ENCODE measurements at places on chromosomes 12 and 14. TPM values are rescaled to one million over a fixed set of nuclear protein-coding genes. Genes with fewer than 3 reads are reported as not detected.

DNA sequence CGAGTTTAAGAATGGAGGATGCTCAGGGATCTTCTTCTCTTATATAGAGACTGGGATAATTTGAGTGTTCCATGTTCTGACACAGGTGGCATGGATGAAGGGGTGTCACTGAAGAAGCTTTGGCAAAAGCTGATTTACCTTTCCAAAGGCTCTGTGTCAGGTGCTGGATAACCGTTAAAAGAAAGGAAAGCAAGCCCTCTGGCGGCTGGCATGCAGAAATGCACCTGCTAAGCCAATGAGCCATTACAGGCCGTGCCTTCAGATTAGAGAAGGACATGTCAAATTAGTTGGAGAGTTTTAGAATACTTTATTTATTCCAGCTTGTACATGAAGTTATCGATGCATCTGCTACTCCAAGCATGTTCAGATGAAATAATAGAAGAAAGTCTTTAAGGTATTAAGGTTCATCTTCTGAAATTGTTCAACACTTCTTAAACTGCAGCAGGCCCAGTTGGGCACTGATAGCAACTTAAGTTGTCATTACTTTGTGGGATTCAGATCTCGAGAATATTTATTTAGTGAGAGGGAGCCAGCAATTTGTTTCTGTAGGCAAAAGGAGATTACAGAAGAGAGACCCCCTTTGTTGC, 678.2 kb downstream of the NRXN3 start:
- peak; percentile 65 for DNase-seq

- DNase-seq = no peak
Observed at GRCh38 chr12:103505371-103506236, 9.8 kb upstream of the C12orf42 start.

DNA sequence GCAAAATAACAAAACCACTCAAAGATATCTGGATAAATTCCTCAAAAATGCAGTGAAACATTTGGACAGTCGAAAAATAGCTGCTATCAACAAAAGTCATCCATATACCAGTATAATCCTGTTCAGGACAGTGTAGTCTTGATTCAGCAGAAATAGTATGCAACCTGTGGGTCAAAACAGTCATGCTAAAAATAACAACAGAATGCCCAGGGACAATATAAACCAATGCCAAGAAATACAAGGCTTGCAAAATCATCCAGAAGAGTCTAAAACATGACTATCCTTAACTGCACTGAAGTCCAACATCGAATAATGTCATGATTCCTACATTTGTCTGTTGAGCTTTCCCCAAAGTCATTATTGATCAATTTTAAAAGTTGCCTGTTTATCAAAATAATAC, 425.9 kb downstream of the FSCB start:
- DNase-seq = no peak

- no peak for DNase-seq
Observed at GRCh38 chr12:76755829-76756379, 8.0 kb upstream of the ZDHHC17 start.

DNA sequence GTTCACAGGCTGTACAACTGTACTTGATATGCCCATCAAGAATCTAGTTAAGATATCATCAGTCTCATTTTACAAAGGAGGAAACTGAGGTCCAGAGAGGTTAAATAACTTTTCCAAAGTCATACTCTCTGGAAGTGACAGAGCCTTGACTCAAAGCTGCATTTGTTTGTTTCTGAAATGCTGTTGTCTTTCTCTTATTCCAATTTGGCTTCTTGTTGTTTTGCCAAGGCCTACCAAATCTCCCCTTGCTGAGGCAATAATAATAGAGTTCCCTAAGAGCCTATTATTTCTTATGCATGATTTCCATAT, 79.8 kb upstream of the C12orf71 start:
- DNase-seq = no peak

DNA sequence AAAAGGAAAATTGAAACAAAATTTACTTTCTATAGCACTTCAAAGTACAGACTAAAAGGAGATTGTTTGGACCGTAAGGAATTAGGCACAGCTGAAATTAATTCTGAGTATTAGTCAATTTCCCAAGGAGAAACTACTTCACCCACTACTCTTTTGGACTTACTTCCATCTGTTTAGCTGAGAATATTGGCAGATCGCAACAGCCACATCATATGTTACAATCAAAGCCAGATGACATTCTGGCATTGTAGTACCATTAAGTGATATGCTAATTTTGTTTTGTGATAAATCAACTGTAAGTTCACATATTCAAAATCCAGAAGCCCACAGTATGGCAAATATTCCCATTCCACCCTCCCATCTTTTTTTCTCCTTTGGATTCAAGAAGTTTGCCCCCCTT, 47.1 kb upstream of the ANKS1B start:
- no peak for DNase-seq

IGF1 gene
- total RNA-seq = 7.2 TPM

GRCh38 chr14:26598081-26598671, 343 bp upstream of the NOVA1 start:
- DNase-seq = peak; percentile 98

- no peak for DNase-seq
Observed at GRCh38 chr12:79121486-79121885, 256.9 kb downstream of the SYT1 start.

DNA sequence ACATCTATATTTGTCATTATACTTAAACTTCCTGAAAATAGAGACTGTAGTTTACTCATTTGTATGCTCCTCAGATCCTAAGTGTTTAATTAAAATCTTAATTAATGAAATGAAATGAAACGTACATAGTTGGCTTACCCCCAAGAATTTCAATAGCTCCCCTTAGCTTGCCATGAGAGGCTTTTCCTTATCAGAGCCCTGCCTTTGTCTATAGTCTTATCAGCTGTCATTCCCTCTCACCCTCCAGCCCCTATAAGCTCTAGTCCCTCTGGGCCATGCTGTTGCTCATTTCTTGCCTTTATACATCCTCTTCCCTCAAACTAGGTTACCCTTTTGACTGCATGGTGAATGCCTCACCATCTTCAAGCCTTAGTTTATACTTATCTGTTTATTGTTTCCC, 1.1 kb upstream of the RTRAF start:
- no peak for DNase-seq

- DNase-seq = no peak
Observed at GRCh38 chr14:102941419-102942011, 19.1 kb downstream of the AMN start.

PARPBP gene
- total RNA-seq = 2.8 TPM

DNA sequence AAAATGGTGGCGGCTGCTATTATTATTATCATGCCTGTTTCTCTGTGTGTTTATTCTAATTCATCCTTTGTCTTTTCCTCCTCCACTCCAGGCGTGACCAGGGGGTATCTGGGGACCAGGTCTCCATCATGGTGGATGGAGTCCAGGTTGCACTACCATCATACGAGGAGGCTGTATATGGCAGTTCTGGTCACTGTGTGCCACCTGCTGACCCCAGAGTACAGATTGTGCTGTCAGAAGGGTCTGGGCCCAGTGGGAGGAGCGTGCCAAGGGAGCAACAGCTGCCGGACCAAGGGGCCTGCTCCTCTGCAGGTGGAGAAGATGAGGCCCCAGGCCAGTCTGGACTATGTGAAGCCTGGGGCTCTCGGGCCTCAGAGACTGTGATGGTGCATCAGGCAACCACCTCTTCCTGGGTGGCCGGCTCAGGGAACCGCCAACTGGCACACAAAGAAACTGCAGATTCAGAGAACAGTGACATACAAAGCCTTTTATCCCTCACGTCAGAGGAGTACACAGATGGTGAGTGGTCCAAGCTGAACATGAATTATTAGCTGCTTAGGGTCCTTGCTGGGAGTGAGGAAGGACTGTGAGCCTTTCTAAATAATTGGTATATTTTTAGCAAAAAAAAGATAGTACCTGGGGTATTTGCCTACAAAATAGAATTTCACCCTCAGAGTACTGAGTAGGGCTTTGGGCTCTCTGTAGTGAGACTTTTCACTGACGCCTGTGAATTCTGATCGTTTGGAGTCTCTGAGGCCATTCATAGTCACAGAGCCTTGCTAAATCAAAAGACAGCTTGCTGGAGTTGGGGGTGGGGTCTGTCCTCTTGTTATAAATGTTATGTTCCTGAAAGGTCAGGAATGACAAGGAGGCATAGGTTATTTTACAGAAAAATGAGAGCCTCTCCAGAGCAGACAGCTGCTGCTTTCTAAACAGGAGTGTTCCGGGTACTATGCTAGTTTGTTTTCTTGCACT, 58.1 kb upstream of the SRSF5 start:
- DNase-seq = no peak

DNA sequence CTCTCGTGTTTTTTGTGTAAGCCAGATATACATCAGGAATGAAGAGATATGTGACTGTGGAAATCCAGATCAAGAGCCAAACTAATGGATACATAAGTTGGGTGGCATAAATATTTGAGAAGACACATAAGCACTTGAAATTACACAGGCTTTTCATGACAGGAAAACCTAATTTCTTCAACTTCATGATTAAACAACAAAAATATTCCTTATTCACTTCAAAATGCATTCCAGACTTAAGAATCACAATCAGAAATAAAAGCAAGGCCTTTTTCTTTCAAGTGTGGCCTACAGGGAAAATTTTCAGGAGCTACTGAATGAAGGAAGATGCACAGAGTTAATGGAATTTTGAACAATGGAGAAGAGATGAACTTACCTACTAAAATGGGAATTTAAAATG, 515.6 kb downstream of the FOXG1 start:
- DNase-seq = no peak

DNA sequence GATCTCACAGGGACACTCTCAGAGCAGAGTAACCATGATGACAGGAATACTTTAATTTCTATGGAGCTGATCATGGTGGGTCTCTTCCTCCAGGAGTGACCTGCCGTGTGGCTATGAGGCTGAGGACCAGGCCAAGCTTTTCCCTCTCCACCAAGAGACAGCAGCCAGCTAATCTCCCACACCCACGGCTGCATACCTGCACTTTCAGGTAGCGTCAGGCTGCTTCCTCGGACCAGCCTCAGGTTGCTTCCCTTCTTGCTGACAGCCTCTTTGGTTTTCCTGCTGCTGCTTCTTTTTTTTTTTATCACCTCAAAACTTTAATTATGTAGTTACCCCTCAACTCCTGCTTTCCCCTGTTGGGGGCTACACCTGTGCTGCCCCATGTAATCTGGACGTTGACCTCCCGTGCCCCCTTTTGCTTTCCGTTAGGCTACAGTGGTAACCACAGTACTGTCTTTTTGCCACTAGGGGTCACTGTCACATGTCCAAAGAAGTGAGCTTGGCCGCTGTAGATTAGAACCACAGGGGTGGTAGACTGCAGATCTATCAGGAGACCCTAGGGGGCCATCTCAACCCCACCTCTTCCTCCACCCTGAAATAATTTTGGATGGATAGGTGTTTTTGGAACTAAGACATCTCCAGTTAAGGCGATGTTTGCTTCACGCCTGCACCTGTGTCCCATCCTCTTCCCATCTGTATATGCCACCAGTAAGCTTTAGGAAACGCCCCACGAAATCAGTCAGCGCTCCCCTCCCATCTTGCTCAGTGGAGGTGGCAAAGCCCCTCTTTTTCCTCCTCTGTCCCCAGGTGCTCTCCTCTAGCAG, 7.8 kb upstream of the PIP4K2C start:
- peak; percentile 86 for DNase-seq

DNA sequence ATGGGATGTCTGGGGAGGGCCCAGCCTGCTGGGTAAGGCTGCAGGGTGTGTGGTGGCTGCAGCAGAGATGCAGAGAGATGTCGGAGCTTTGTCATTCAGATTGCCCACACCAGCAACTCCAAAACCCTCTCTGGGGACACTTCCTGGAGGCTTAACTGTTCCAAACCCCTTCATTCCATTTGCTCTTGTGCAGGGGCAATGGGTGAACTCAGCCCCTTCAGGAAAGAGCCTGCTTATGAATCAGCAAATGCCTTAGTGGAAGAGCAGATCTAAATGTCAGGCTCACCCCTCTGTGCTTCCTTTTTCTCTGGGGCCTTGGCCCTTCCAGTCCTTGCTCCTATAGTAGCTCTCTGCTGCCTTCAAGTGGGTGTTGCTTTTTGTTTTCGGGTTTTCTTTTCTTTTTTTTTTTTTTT, 36.7 kb upstream of the GPATCH2L start:
- no peak for DNase-seq

- no peak for DNase-seq
Observed at GRCh38 chr12:117792471-117792870, 176.3 kb downstream of the KSR2 start.

DNA sequence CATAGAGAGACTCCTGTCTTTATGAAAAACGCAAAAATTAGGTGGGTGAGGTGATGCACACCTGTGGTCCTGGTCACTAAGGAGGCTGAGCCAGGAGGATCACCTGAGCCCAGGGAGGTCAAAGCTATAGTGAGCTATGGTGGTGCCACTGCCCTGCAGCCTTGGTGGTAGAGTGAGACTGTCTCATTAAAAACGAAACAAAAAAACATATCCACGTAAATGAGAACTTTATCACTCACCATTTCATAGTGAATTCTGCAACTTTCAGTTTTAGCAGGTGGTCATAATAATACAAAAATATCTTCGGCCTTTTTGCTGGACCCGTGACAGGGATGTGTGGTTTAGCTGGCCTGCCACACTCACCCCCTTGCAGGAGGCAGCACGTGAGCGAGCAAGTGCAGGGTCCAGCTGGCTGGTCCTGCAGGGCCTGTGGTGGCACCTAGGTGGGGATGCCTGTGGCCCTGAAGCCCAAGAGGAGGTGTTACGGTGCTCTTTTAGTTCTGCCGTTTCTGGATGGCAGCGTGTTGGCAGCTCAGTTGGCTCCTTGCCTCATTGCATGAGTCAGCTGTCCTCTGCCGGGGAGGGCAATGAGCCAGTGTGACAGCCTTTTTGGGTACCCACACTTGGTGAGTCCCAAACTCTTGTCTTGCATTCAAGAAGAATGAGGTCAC, 1330.7 kb upstream of the TMEM132C start:
- DNase-seq = no peak

Data from kidney (tissue), 22 donors.